ENCODE measurements at places on chromosomes 5 and 9.

DNA sequence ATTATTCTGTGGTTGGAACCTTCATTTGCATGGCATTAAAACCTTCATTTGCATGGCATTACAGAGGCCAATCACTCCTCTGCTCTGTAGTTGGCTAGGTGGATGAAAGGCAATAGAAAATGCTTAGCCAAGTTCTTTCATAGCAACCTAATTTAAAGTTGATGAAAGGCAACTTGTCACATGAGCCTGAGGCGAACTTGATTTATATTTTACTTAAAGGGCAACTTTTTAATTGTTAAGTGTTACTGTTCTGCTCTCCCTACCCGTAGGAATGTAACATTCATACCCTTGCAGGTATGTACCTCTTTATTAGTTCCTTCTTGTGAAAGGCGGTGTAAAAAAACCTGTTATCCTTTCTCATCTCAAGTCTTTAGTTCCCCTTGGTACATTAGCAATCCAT is 7.9 kb upstream of the ERMP1 start:
- DNase-seq: no peak

DNA sequence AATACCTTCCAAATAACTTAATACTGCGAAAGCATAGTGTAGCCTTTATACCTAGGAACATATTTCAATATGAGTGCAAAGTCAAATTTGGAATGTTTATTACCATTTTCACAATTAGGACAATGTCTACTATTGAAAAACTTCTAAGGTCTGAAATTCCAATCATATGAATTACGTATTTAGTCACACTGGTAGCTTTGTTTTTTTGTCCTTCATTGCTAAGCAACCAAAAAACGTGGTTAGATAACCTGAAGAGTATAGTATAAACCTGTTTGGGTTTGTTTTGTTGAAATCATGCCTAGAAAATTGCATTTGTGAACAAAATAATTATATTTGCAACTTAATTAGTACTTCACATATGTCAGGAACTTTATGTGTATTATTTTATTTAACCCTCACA is 134.2 kb downstream of the FBXO4 start:
- no peak for DNase-seq

DNA sequence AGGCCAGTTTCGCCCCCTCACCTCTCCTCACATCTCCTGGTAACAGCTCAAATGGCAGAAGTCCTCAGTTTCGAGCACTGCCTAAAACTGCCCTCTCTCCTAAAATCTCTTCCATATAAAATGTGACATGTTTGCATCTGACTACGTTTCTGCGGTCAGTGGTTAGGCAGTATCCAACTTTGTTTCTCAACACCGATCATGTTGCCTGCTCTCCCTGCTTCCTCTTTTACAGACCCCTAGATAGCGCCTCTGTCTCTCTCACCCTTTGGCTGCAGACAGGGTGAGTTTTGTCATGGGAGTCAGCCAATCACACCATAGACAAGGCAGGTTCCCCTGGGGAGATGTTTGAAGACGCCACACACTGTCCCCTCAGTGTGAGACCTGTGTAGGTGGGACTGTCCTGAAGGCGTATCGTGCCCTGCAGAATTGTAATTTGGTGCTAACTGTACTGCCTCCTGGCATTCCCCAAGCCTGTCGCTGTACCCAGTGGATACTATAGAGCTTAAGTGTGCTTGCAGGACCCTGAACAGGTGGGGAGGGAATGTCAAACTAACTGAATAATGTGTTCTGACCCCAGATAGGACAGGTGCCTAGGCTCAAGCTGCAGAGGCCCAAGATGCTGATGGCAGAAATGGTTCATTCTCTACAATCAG is 1.1 kb downstream of the HEXB start:
- DNase-seq: no peak

DNA sequence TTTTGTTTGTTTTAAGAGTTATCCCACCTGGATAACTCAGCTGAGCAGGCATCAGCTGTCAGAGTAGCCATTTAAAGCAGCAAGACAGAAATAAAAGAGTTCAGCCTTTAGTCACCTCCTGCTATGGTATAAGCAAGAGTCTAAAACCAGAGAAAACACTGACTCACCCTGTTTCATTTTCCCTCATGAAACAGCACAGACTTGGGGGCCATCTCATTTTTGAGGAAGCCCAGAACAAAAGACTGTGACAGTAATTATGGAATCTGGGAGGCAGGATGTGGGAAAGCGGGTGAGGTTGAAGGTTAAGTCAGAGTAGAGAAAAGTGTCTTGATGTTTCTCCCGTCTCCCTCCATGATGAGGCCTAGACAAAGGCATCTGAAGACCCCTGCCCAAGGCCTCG is 90.2 kb upstream of the FAM174A start:
- no peak for DNase-seq

GRCh38 chr5:91027405-91028139 is 355.5 kb downstream of the ARRDC3 start:
- no peak for DNase-seq
